NCI-H1930 (cell line): ENCODE measurements at places on chromosomes 1 and 21.

- no peak for DNase-seq
Observed at GRCh38 chr1:23159963-23160877, 8.4 kb downstream of the LUZP1 start.

GRCh38 chr1:111175349-111175748 lies 25.1 kb downstream of the DENND2D start:
- no peak for DNase-seq

DNA sequence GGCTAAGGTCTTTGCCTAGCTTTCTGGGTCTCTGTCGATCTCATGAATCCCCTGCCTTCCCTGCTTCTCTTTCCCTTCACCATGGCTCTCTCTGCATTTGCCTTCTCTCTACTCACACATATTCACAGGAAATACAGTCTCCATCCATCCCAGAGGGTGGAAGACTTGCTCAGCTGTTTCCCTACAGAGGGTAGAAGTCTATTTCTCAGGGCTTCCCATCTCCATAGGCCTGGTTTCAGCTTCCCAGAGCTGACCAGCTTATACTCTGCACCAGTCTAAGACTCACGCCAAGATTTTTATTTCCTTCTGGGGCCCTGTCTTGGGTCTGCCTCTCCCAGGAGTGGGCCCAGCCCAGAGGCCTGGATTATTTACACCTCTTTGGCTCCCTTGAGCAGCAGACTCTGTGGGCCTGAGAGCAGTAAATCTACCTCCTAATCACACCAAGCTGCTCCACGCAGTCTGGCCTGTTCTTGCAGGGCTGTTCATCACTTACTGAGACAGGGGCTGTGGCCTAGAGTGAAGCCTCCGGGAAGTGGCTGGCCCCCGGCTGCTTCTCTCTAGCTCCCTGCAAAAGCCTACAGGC lies 102.5 kb downstream of the PLXNA2 start:
- no peak for DNase-seq

DNA sequence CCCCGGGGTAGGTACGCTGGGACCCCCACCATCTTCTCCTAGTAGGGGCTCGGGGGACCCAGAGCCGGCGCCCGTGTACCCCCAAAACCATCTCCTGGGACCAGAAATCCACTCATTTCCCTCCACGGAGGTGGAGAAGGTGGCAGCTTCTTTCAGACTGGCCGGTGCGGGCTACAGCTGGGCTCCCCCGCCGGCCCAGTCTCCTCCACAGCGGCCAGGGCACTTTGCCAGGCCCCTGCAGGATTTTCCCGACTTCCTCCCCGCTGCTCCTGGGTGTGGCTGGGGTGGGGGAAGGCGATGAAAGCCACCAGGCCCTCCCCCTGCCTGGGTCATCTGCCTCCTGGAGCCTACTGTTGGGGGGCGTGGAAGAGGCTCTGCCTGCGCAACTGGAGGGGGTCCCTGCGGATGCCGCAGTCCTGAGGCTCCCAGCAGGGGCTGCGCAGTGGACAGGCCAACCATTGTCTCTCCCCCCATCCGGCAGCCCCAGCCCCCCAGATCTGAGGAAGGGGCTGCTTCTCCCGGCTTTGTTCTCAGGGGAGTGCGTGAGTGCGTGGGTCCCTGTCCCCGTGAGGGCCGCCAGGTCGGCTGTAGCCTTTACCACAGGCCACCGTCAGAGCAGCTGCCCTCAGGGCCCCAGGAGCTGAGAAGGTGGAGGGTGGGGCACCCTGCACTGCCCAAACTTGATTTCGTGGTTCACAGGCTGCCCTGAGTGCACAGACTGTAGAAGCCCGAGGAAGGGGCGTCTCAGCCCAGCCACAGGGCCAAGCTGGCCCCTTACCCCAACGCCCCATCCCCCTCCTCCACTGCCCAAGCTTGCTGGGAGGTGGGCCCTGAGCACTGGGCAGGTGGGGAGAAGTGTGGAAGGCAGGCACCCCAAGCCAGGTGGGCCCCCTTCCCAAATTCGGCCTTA lies 1.3 kb downstream of the AGRN start:
- DNase-seq, result no peak

GRCh38 chr1:152460529-152460899 lies 46.5 kb upstream of the CRNN start:
- no peak for DNase-seq

DNA sequence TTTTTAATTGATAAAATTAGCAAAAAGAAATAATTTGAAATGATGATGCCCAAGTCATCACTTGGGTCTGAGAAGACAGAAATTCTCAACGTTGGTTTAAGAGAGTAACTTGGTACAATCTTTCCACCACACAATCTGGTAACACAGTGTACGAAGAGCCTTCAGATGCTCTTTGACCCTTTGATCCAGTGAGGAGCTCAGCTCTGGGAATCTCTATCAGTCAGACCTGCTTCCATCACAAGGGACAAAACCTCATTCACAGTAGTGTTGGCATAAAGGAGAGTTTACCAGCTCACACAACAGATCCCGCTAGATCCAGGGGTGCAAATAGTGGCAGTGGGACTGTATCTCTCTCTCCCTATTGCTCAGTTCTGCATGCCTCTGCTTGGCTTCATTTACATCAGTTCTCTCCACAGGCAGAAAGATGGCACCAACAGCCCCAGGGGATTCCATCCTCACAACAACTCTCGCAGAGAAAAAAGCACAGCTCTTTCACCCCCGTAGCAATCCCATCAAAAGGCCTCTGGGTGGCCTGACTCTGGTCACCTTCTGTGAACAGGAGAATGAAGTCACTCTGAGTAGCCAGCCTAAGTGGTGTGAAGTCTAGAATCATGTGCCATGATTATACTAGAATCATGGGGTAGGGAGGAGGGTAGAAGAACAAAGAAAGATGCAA lies 119.7 kb downstream of the ZNF281 start:
- no peak for DNase-seq

GRCh38 chr1:242452573-242452972 lies 71.9 kb downstream of the PLD5 start:
- no peak for DNase-seq

- DNase-seq, result no peak
Observed at GRCh38 chr1:231964961-231965360, 338.4 kb downstream of the DISC1 start.

DNA sequence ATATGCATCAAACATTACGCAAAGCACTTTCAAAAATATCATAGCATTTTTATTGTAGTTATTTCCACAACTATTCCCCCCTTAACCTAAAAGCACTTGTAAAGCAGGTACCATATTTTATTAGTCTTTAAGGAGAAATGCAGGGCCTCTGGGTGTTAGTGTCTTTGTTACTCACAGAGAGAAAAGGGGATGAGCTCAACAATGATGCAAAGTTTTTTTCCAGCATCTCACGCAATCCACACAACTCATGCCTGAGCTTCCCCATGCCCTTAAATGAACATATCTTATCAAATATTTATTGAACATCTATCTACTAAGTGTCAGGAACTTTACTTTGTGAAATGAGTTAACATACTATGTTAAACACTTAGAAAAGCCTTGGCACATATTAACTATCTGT lies 50.6 kb downstream of the BEND5 start:
- DNase-seq, result no peak

DNA sequence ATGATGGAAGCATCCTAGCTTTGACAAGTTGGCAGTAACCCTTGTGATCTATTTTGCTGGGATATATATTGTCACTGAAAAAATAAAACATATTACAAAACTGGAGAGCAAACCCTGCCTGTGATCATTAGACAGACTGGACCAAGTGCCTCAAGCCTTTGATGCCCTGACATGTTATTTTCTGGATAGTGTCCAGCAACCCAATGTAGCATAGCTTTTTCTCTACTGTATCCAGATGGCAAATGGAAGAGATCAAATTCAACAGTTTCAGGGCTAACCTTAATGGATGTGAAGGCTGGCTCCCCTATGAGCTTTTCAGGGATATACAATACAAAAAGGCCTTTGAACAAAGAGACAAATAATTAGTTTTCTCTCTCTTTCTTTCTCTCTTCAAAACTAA lies 25.1 kb downstream of the WARS2 start:
- no peak for DNase-seq

DNA sequence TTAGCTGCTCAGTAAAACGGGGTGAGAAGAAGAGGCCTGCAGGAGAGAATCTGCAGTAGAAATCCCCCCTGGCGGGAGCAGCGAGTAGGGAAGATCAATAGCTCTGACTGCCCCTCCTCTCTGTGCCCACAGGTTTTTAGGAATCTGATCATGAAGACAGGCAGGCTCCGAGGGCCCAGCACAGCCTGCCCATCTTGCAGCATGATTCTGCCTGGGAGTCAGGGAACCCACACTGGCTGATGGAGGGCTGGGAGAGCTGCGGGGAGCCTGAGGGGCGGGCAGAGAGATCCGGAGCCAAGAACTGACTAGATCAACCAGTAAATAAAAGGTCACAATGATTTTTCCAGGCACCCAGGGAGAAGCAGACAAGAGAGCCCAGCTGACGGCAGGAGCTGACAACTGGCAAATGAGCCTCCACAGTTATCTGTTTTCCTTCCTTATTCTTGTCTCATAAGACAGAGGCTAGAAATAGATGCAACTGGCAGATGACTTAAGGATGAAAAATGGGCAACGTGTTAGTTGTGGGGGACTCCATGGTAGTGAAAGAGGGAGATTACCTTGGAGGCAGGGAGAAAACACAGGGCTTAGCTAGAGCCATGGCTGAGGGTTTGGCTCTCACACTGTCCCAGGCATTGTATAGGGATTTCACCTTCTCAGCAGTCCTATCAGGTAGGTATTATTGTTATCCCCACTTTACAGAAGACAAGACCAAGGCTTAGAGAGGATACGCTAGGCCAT lies 116.2 kb downstream of the PLXNA2 start:
- DNase-seq, result no peak

DNA sequence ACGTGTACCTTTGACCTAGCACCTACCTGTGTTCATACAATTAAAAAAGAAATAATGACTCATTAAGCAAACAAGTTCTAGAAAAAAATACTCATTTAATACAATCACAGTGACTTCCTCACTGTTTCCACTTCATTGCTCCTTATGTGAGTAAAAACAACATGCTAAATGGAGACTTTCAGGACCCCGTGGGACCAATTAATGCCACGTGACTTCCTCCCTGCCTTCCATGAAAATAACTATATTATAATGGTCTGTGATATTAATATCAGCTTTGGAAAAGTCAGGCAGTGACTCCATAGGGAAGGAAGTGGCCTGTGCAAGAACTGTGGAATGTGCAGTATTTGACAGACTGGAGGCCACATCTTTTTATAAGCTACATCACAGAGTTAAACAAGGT lies 337.8 kb downstream of the HLX start:
- DNase-seq, result no peak

DNA sequence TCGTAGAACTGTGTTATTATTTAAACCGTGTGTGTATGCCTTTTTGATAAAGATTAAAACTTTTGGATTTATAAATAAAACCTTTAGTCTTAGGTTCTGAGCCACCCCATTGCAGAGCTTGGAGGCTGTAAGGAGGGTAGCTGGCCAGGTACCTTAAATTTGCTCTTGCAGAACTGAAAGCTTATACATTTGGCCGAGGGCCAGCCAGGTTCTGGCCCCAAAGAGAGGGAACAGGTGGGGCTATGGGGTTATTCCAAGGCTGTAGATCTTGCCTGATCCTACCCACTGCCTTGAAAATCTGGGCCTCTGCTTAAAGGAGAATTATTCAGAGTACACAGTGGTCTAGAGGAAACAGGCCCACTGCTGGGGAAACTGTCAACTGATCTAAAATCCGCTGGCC lies 59.6 kb downstream of the CAMK2N1 start:
- no peak for DNase-seq

GRCh38 chr1:87897481-87897880 lies 568.8 kb downstream of the LMO4 start:
- DNase-seq, result no peak

DNA sequence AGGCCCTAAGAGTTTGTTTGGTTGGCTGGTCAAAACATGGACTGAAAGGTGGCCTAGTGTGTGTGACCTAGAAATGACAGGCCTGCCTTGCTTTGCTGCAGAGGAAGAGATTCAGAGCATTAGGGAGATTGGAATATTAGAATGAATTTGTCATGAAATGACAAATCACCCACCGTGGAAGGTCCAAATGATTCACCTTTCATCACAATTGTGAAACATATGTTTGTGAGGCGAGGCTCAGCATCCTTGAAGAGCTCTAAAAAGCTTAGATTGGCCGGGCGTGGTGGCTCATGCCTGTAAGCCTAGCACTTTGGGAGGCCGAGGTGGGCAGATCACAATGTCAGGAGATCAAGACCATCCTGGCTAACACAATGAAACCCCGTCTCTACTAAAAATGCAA lies 5.5 kb downstream of the LCE1B start:
- no peak for DNase-seq

DNA sequence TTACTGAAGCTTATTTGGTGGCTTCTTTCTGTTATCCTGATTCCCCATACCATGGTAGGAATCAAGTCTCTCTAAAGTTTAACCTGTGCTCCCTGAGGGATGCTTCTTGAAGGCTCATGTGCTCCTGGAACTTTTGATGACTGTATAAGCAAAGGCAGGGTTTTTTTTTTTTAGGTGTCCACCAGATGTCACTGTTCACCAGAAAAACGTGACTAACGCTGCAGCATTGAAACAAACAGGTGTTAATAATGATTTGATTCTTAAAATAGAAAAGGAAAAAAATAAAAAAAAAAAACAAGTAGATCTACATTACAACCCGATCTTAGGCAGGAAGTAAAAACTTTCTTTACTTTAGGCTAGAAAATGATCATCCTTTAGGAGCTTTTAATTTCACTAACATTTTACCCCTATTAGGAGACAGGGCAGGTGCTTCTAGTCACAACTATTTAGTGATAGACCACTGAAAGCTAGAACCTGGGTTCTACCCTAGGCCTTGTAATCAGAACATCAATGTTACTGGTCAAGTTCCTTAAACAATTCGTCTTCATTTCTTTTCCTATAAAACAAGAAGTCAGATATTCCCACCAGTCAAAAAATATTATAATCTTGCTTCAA lies 223.0 kb downstream of the PLA2G4A start:
- DNase-seq, result no peak
